Stimulated activated CD8-positive, alpha-beta memory T cell treated with anti-CD3 and anti-CD28 coated beads, Interleukin-15, amount 100 ng/mL, for 24 hours (primary cell): ENCODE measurements at places on chromosomes 5 and 9.

- DNase-seq = no peak
These were observed 1.6 kb downstream of the PDGFRB start for GRCh38 chr5:150153957-150154617.

GRCh38 chr9:80679916-80680315 lies 1009.4 kb downstream of the TLE1 start:
- DNase-seq = no peak

DNA sequence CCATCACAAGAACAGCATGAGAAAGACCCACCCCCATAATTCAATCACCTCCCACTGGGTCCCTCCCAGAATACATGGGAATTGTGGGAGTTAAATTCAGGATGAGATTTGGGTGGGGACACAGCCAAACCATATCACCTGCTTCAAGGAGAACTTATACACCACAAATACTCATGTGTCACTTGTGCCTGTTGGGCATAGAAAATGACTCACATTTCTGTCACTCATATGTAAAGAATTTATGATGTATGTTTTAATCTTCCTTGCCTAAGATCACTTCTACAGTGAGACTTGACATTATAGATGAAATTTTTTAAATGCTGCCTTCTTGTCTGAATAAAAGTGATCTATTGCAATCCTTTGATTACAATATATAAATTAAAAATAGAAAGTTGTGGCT lies 23.0 kb upstream of the PRDM6 start:
- no peak for DNase-seq

DNA sequence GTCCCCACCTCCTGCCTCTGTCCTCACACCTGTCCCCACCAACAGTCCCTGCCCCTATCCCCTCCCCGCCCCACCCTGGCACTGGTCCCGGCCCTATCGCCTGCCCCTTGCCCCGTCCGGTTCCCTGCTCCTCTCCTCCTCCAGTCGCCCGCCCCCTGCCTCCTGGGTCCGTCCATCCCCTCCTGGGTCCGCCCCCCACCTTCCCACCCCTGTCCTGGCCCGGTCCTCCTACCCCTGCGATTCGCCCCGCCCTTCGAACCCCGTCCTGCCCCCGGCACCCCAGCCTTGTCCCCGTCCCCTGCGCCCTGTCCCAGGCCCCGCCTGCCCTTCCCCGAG lies 372 bp downstream of the EDF1 start:
- DNase-seq = no peak

- no peak for DNase-seq
These were observed 1049.5 kb upstream of the ACO1 start for GRCh38 chr9:31334837-31335528.

GRCh38 chr9:83473488-83473971 lies 64.7 kb downstream of the FRMD3 start:
- no peak for DNase-seq

DNA sequence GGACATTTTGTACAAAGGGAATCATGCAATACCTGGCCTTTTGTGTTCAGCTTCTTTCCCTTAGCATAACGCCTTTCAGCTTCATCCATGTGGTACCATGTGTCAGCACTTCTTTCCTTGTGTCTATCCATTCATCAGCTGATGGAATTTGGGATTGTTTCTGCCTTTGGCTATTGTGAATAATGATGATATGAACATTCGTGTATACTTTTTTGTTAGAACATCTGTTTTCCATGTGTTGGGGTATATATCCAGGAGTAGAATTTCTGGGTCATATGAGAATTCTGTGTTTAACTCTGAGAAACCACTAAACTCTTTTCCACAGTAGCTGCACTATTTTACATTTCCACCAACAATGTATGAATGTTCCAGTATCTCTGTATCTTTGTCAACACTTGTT lies 14.8 kb upstream of the PRRC2B start:
- DNase-seq = no peak

DNA sequence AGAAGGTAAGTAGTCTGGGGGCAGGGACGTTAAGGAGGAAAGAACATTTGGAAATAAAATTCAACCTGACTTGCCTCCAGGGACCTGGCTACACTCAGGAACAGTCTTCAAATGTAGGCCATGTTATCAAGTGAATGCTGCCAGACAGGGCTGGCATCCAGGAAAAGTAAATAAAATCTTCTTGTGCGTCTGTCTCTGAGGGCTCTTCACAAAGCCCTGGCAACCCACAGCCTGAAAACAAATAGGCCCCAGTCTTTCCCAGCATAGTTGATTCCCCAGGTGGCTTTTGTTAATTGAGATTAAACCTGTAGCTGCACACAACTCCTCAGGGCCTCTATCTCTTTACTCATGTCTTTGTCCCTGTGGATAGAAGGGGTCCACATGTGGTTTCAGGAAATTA lies 55.4 kb downstream of the STK32A start:
- no peak for DNase-seq

DNA sequence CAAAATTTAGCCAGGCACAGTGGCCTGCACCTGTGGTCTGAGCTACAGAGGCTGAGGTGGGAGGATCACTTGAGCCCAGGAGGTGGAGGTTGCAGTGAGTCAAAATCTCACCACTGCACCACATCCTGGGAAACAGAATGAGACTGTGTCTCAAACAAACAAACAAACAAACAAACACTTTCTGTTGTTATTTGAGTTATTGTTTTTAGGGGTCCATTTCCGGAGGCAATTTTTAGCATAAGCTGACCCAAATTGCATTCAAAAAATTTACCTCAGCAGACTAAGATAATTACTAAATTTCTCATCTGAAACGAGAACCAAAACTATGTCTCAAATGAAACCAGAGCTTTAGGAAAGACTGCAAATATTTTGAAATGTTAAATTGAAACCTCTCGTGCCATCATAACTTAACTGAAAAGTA lies 1485.1 kb downstream of the EFNA5 start:
- DNase-seq = no peak

GRCh38 chr5:139955616-139956273 lies 87.4 kb downstream of the NRG2 start:
- DNase-seq = no peak

DNA sequence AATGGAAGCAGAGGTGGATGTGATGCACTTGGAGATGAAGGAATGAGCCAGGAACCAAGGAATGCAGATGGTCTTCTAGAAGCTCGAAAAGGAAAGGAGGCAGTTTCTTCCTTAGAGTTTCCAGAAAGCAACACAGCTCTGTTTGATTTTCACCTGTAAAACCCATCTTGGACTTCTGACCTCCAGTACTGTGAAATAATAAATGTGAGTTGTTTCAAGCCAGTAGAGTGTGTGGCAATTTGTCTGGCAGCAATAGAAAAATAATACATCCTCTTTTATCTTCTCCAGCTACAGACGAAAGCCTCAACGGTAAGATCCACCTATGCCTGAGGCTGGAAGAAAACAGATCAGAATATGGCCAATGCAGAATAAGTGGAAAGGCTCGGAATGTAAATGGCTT lies 199.7 kb downstream of the HINT1 start:
- no peak for DNase-seq

DNA sequence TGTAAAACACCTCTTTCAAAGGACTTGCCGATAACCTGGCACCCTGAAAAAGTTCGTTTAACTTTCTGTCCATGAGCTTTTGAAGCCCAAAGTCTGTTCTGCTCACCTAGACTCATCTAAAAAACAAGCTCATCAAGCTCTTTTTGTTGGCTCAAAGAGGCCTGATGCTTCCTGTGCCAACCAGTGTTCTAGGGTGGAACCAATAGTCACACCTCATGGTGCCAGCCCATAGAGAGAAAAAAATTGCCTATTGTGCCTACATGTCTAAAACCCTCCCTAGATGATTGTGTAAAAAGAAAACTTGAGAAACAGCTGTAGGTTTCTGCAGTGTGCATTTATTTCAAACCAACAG lies 4.7 kb downstream of the SH3RF2 start:
- DNase-seq = no peak

DNA sequence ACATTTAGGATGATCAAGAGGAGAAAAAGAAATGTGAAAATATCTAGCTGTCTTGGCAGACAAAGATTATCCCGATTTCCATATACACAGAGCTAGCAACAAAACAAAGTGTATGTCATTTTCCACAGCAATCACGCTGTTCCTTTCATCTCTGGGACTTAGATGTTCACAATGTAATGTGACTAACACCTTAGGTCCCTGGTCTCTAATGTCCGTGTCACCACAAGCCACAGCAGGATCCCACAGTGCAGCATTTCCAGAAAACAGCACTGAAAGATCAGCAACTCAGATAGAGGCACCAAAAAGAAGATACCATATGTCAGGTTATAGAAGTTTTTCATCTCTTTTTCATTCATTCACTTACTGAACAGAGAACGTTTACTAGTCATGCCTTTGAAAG lies 118.0 kb upstream of the TNPO1 start:
- no peak for DNase-seq

- DNase-seq = no peak
These were observed 45.9 kb downstream of the KCNN2 start for GRCh38 chr5:114407783-114408182.
